Cardiac septum (tissue), 1 donor: ENCODE measurements at places on chromosomes 2 and 18. TPM values are rescaled to one million over a fixed set of nuclear protein-coding genes. Genes with fewer than 3 reads are reported as not detected.

DNA sequence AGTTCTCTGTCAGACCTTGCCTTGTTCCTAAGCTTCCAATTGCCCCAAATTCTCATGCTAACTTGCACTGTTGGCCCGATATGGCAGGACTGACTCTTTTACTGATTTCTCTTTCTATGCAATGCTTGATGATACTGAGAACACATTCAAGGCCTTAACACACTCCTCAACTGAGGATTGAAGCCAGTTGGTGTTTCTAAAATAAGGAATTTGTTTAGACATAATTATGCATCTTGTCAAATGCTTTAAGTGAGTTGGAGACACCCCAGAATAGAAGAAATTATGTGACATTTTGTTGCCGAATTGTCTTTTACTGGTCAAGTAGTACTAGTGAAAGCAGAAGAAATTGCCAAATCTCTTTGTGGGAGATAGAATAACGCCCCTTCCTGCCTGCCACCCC lies 60.0 kb upstream of the THSD7B start:
- no peak for DNase-seq

- no peak for DNase-seq
These were observed 333.0 kb downstream of the RPRM start for GRCh38 chr2:153145470-153145978.

GRCh38 chr18:54515149-54515548 lies 75.9 kb upstream of the DYNAP start:
- DNase-seq: no peak

GRCh38 chr2:51812138-51812866 lies 780.4 kb upstream of the NRXN1 start:
- no peak for DNase-seq

- DNase-seq: no peak
These were observed 240.2 kb downstream of the DYSF start for GRCh38 chr2:71693286-71694270.

DNA sequence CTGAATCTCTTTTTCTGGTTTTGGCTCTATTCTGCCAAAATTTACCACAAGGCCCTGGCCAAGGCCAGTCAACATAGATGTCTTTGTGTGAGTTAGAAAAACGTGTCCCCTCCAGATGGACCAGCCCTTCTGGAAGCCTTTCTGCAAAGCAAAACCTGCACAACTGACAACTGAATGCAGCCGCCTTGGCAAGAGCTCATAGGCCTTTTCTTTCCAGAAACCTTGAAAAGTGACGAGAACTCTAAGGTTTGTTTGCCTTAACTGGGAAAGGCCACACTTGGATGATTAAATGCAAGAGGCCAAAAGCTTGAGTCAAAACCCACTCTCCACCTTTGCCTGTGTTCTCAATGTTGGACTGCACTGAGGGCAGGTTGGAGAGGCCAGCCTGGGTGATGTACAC lies 103.9 kb downstream of the COLEC12 start:
- DNase-seq: no peak

- no peak for DNase-seq
These were observed 279.0 kb downstream of the AFF3 start for GRCh38 chr2:99863236-99863902.

GRCh38 chr2:239767021-239767905 lies 257.9 kb downstream of the NDUFA10 start:
- DNase-seq: peak; percentile 71

- DNase-seq: peak; percentile 51
These were observed 37.0 kb downstream of the MAL start for GRCh38 chr2:95062242-95063085.

DNA sequence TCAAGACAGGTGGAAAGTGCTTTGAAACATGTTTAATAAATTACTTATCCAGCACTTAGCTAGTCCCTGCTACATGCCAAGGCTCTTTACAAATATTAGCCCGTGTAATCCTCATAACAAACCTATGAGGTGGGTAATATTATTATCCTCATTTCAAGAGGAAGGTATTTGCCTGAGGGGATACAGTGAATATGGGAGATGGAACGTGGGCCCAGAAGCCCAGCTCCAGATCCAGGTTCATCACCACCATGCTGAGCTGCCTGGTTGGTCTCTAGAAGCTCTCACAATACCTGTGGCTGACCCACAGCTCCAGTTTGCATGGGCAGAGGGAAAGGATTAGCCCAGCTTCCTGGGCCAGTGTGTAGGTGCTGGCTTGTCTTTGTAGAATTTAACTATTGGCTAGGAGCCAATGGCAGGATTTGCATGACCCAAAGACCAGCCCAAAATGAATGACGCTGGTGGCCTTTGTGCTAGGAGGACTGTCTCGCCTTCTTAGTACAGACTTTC lies 61.6 kb upstream of the ATP8B1 start:
- no peak for DNase-seq

Gene CCDC74A
- total RNA-seq: 1.1 TPM

DNA sequence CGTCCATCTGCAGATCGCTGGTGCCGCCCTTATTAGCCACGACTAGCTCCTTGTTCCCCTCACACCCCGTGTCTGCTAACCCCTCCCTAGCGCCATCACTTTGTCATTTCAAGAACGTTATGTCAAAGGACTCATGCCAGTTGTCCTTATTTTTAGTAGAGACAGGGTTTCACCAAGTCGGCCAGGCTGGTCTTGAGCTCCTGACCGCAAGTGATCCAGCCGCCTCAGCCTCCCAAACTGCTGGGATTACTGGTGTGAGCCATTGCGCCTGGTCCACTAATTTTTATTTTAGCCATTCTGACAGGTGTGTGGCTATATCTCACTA lies 138.9 kb upstream of the HDAC4 start:
- no peak for DNase-seq

GRCh38 chr2:160061944-160062291 lies 497 bp downstream of the PLA2R1 start:
- no peak for DNase-seq

GRCh38 chr2:168699844-168700417 lies 102.5 kb upstream of the NOSTRIN start:
- peak; percentile 86 for DNase-seq

- no peak for DNase-seq
These were observed 187.0 kb downstream of the HAUS1 start for GRCh38 chr18:46291149-46291548.

DNA sequence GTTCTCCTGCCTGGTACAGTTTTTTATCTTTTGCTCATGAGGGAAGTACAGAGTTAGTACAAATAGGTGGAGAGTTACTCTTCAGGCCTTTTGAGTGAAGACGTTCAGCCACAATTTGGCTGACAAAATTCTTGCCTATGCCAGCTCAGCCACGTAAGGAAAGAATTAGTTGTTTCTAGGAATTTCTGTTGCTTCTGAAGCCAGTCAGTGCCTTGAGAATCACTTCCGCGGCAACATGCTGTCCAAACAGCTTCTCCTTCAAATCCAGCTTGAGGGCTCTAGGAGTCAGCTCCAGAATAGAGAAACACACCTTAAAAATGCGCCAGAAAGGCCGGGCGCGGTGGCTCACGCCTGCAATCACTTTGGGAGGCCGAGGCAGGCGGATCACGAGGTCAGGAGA lies 27.5 kb downstream of the M1AP start:
- DNase-seq: no peak

DNA sequence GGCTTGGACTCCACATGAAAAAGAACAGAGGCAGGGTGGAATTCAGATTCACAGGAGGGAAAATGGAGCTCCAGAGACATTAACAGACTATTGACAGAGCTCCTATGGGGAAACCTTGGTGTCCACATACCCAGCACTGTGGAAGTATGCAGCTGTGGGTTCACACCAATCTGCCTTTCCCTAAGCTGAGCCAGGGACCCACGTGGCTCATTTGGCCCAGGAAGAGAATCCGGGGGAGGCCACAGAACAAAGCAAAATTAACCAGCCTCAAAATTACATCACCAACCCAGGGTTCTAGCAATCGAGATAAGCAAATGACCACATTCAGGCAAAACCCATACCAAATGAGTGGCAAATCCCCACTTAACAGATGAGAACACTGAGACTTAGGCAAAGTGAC lies 105.8 kb upstream of the TWIST2 start:
- DNase-seq: no peak

- DNase-seq: no peak
These were observed 6.3 kb downstream of the RAB12 start for GRCh38 chr18:8615397-8616027.

Gene GPR155
- 10.9 TPM for total RNA-seq

DNA sequence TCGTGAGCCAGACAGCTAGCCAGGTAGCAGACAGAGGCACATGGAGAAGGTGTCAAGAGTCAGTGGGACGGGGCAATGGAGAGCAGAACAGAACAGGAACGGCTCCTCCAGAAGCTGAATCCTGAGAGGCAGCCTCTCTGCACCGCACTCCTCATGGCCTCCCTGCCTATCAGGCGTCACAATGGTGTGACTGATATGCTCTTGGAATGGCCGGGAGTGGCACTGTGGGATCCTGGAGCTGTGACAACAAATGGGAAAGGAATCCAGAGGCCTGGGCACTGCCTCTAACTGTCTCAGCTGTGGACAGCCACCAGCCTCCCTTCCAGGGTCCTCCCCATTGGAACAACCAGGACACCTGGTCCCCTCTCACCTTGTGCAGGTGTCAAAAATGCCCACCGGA lies 89.1 kb upstream of the ID2 start:
- peak; percentile 66 for DNase-seq

GRCh38 chr2:55056024-55056521 lies 5.8 kb upstream of the RTN4 start:
- no peak for DNase-seq

Gene LIMS3
- total RNA-seq: 6.4 TPM

- DNase-seq: no peak
These were observed 81.2 kb downstream of the INSIG2 start for GRCh38 chr2:118169359-118170005.

DNA sequence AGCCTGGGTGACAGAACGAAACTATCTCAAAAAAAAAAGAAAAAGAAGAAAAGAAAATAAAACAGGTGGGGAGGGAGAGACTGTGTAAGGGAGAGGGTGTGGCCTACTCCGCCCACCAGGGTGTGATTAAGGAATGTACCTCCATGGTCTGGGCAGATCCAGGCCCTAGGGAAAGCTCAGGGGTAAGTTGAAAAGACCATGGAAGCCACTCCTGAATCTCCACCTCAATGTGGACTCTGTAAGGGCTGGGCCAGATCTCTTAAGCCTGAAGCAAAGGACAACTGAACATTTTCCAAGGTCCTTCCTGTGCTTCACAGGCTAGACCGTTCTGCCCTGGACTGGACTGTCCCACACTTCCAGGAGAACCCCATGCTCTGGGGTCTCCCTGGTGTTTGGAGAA lies 9.7 kb upstream of the ATG16L1 start:
- DNase-seq: no peak

- no peak for DNase-seq
These were observed 426.7 kb downstream of the SETBP1 start for GRCh38 chr18:45107425-45107824.

GRCh38 chr2:112831946-112832840 lies 4.4 kb downstream of the IL1B start:
- no peak for DNase-seq

DNA sequence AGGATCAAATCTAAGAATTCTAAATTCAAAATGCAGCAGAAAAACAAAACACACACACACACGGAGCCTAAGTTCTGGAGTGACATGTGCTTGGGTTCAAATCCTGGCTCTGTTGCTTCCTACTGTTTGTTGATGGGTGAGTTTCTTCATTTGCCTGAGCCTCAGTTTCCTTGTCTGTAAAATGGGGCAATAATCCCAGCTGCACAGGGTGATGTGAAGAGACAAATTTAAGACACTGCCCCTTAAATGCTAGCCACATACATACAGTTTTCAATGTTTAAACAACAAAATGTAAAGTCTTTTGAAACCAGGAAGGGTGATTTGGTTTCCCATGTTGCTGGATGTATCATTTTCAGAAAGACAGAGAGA lies 943 bp upstream of the GPR17 start:
- DNase-seq: no peak

DNA sequence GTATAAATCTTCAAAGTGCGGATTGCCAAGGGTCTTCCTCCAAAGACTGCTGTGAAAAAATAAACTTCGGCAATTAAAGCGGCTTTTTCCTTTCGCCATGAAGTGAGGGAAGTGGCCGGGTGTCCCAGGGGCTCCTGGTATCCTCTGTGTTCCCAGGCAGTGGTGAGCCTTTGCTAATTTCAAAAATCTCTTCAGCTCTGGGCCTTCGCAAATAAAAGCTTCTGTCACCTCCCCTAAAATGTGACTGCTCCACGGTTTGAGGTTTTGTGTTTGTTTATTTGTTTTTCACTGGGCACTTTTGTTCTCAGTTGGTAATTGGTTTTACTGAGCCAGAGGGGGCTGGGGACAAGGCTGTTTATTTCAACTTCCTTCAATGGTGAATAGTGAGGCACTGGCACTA lies 270.1 kb upstream of the POU3F3 start:
- DNase-seq: no peak

- DNase-seq: no peak
These were observed 541.2 kb upstream of the POU3F3 start for GRCh38 chr2:104312684-104313083.

- DNase-seq: no peak
These were observed 25.5 kb downstream of the ELMOD3 start for GRCh38 chr2:85380048-85380447.

- no peak for DNase-seq
These were observed 267.6 kb upstream of the LYPD1 start for GRCh38 chr2:132937629-132938028.

Gene SOCS6
- 22.8 TPM for total RNA-seq

GRCh38 chr2:122063716-122064115 lies 308.3 kb downstream of the TSN start:
- DNase-seq: no peak

Gene MROH2A
- total RNA-seq: not detected

GRCh38 chr18:52353589-52353988 lies 13.6 kb downstream of the DCC start:
- no peak for DNase-seq

- DNase-seq: no peak
These were observed 58.7 kb downstream of the ZNF516 start for GRCh38 chr18:76436342-76436741.

Gene SEPTIN2
- total RNA-seq: 219 TPM

GRCh38 chr18:13246591-13246990 lies 28.0 kb downstream of the LDLRAD4 start:
- no peak for DNase-seq

DNA sequence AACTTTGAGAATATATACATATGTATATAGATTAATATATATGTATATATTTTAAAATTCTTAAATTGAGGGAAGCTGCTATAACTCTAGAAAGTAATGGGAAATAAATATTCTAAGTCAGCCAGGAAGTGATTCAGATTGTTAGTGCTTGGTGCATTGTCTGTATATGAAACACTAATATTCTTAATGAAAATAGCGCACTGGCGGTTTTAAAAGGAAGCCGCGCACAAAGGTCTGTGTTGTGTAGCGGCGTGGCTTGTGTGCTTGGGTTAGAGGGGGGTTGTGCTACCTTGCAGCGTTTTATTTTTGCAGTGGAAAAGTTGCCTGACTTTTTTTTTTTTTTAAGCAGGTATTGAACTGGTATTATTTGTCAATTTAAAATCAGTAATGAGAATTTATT lies 11.3 kb downstream of the TSHZ1 start:
- no peak for DNase-seq

Gene PARD6G
- total RNA-seq: 1.3 TPM

Gene FOXI3
- not detected for total RNA-seq
